ENCODE measurements at places on chromosomes 7 and 10. TPM values are rescaled to one million over a fixed set of nuclear protein-coding genes. Genes with fewer than 3 reads are reported as not detected.

The HOXA4 gene
- polyA plus RNA-seq: 20.1 TPM

The ZNF479 gene
- not detected for polyA plus RNA-seq

The FAM25C gene
- polyA plus RNA-seq: not detected

The PHKG1 gene
- polyA plus RNA-seq: 0.90 TPM

The GIMAP4 gene
- polyA plus RNA-seq: 23.4 TPM

The SDK1 gene
- polyA plus RNA-seq: 9.1 TPM

The DGKB gene
- 2.2 TPM for polyA plus RNA-seq

The ASB10 gene
- not detected for polyA plus RNA-seq

The NEUROD6 gene
- polyA plus RNA-seq: not detected

The JMJD1C gene
- 109 TPM for polyA plus RNA-seq

The MUC12 gene
- polyA plus RNA-seq: 0.22 TPM

The BTBD16 gene
- 0.36 TPM for polyA plus RNA-seq

The NPTX2 gene
- polyA plus RNA-seq: 3.1 TPM

The ASAH2B gene
- polyA plus RNA-seq: 12.5 TPM

The AKR1C3 gene
- polyA plus RNA-seq: 46.6 TPM

The CAV2 gene
- 28.9 TPM for polyA plus RNA-seq

The COL26A1 gene
- 34.7 TPM for polyA plus RNA-seq

The GNGT1 gene
- 0.15 TPM for polyA plus RNA-seq

Data from renal cortex interstitium (tissue), 15 donors.